ENCODE measurements at places on chromosomes 2 and 18. TPM values are rescaled to one million over a fixed set of nuclear protein-coding genes. Genes with fewer than 3 reads are reported as not detected.

DNA sequence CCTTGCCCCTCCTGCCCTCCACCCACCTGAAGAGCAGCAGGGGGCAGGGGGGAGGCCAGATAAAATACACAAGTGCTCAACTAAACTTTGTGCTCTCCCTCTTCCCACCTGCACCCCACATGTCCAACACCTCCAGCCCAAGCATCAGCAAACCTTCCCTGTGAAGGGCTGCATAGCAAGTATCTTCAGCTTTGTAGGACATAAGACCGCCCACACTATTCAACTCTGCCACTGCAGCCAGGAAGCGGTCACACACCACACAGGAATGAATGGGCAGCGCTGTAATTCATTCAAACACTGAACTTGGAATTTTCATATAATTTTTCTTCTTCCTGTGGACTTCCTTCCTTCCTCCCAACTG is 27.5 kb downstream of the TFCP2L1 start:
- ATAC-seq = no peak

DNA sequence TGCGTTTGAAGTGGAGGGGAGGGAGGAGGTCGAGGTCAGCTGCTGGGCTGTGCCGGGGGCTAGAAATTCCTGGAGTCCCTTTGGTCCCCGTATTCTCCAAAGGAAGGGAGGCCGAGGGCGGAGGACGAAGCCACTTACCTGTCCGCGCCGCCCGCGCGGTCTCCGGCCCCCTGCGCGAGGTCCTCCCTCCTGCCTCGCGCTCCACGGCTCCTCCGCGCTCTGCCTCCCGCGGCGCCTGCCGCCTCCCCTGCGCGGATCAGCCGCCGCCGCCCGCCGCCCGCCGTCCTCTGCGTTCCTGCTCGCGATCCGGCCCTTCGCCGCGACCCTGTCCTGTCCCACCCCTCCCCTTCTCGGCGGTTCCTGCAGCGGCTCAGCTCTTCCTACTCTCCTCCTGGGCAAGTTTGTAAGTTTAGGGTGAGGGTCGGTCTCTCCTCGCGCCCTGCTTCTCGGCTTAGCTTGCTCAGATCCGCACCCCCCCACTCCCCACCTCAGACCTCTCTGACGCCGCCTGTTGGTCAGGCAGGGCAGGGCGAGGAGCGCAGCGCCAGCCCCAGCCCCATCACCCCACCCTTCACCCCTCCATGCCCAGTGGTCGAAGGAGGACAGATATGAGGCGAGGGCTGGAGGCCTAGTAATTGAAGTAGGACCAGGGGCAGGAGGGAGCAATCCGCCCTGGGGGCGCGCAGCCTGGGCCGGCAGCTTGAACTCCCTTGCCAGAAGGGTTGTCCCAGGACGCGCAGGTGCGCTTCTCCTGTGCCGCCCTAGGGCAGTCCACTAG is 9.7 kb upstream of the SKOR2 start:
- no peak for ATAC-seq

The ATOH8 gene
- total RNA-seq = not detected

- ATAC-seq = peak; percentile 69
Observed at GRCh38 chr2:156896294-156896693, 361.2 kb upstream of the GALNT5 start.

- no peak for ATAC-seq
Observed at GRCh38 chr2:199979398-199979797, 24.0 kb downstream of the MAIP1 start.

The MOGAT1 gene
- total RNA-seq = not detected

DNA sequence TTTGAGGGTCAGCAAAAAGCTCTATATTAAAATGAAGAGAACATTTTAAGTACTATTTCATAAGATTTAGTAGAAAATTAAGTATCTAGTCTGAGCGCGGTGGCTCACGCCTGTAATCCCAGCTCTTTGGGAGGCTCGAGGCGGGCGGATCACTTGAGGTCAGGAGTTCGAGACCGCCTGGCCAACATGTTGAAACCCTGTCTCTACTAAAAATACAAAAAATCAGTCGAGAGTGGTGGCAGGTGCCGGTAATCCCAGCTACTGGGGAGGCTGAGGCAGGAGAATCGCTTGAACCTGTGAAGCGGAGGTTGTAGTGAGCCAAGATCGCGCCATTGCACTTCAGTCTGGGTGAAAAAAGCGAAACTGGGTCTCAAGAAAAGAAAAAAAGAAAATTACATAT is 1.6 kb downstream of the USP14 start:
- no peak for ATAC-seq

- ATAC-seq = no peak
Observed at GRCh38 chr18:2337552-2338141, 233.7 kb downstream of the METTL4 start.

The NCL gene
- total RNA-seq = 986 TPM

The GAL3ST2 gene
- total RNA-seq = 0.35 TPM

The L3MBTL4 gene
- not detected for total RNA-seq

The MC2R gene
- total RNA-seq = not detected

DNA sequence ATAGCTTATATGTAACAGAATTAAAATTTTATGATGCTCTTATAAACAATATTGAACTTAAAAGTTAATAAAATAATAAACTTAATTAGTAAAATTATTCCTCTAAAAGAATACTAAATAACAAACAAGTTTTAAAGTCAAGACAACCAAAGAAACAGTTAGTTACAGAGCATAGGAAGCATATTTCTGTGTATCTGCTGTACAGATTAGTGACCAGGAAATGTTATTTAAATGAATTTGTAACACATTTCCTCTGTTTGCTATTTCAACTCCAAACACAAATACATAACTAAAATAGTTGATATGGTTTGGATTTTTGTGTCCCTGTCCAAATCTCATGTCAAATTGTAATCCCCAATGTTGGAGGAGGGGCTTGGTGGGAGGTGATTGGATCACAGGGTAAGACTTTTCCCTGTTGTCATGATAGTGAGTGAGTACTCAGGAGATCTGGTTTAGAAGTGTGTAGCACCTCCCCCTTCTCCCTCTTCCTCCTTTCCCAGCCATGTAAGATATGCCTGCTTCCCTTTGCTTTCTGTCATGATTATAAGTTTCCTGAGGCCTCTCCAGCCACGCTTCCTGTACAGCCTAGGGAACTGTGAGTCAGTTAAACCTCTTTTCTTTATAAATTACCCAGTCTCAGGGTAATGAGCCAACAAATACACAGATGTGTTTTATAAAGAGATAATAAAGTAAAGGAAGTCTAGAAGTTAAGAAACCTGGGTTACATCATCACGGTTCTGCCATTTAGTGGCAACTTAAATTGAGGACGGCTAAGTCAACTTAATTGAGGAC is 51.8 kb downstream of the ROCK2 start:
- ATAC-seq = peak; percentile 37

DNA sequence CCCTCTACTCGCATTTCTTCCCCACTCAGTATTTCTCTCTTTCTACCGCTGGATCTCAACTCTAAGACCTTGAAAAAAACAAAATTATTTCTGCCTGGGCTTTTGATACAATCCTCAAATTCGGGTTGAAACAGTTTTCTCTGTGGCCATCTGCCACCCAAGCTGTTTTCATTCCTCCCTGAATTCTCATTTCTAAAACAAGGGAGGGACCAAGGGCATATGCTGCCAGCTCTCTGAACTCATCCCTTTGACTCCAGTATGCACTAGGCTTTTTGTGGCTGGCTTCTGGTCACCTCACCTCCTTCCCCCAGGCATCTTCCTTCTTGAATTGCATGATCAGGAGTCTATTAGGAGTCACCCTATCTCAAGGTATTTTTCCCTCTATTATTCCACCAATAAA is 49.5 kb downstream of the CCDC148 start:
- no peak for ATAC-seq

The ATP6V1B1 gene
- not detected for total RNA-seq

DNA sequence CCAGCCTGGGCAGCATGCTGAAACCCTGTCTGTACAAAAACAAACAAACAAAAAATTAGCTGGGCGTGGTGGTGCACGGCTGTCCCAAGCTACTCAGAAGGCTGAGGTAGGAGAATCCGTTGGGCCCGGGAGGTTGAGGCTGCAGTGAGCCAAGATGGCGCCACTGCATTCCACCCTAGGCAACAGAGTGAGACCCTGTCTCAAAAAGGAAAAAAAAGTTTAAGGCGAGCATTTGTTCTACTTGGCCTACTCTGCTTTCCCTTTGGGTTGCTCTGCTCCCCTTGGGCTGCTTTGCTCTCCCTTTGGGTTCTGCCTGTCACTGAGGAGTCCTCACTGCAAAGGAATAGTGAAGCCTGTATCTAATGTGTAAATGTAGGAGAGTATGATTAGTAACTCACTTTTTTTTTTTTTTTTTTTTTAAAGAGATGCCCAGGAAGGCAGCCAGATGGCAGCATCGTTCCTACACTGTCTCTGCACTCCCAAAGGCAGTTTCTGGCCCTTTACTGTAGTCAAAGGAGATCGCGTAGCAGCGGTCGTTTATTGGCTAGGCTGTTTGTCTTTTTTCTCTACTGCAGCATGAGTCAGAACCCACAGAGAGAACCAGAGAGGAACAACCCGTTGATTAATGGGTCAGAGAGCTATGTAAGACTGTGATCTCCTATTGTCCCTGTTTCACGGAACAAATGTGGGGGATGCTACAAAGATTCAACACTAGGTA is 118.3 kb upstream of the CWC22 start:
- ATAC-seq = peak; percentile 94

The ORMDL1 gene
- 84.4 TPM for total RNA-seq

DNA sequence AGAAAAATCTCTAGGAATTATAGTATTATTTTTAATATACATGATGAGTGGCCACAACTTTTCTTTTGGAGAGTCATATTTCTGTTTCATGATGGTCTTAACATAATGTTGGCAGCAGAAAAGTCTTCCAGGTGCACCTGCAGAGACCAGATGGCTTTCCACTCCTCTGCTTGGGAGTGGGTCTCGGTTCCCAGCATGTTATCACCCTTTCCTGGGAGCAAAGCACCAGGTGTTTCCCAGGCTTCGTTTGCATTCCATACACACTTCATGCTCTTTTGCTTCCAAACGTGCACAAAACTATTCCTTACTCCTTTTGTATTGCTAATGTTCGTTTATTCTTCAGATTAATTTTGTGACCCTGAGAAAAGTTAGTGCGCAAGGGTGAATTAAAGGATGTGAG is 305.2 kb downstream of the CDH2 start:
- ATAC-seq = no peak

DNA sequence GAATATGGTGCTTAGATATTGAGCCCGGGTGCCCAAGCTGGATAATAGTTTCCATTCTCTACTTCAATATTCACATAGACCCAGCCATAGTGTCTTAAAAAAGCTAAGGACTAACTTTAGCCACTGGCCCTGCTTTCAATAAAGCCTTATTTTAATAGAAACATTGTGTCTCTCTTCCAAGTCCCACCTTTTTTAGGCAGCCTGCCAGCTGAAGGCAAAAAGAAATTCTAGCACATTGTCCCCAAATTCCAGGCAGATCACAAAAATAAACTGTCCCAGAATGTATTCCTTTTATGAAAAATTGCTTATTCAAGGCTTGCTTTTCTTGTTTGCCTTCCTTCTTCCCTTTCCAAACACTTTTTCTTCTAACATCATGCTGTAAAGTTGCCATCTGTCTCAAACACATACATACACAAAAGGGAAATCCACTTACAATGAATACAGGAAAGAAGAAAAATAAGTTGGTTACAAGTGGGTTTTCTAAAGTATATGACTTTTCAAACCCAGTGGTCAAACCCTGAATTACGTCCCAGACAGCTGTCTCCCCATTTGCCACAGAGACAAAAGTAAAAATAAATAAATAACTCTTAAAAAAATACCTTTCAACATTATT is 778.5 kb downstream of the BCL11A start:
- no peak for ATAC-seq

- ATAC-seq = no peak
Observed at GRCh38 chr2:166331468-166331867, 44.3 kb downstream of the SCN9A start.

The C2orf74 gene
- total RNA-seq = 10.5 TPM

DNA sequence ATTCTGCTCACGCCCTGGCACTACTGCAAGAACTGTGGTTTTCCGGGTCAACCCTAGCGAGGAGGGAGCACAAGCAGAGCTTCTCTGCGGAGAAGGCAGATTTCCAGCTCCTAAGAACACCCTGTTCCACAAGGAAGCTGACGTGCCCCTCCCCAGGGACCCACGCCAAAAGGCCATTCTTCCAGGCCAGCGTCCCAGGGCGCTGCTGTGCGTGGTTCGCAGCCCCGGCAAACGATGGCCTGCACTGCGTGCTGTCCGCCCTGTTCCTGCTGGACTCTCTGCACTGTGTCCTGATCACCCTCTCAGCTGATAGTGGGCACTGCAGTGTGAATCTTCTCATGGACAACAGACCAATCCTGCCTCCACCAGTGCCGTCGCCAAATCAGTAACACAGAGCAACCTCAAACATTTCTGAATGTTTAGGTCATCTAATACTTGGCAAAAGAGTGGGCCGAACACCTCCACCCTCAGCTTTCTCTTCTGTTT is 49.1 kb downstream of the ADI1 start:
- ATAC-seq = no peak

GRCh38 chr2:225486236-225486635 is 86.7 kb downstream of the NYAP2 start:
- no peak for ATAC-seq

The NPAS2 gene
- 3.9 TPM for total RNA-seq

DNA sequence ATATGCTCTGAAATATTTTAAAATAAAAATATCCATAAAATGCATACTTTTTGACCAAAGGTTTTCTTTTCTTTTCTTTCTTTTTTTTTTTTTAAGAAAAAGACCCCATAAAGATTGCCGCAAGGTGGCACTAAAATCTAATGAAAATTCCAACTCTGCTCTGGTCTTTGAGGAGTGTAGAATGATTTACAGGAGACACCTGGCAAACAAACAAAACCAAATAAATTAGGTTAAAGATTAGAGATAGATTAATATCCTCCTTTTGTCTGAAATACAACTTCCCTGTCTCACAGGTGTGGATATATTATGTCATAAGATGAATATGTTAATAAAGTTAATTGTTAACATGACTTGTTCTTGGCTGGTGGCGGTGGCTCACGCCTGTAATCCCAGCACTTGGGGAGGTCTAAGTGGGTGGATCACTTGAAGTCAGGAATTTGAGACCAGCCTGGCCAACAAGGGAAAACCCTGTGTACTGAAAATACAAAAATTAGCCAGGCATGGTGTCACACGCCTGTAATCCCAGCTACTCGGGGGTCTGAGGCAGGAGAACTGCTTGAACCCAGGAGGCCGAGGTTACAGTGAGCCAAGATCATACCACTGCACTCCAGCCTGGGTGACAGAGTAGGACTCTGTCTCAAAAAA is 3.5 kb upstream of the RHOB start:
- no peak for ATAC-seq

The SGPP2 gene
- total RNA-seq = 3.0 TPM

The CYS1 gene
- total RNA-seq = not detected

DNA sequence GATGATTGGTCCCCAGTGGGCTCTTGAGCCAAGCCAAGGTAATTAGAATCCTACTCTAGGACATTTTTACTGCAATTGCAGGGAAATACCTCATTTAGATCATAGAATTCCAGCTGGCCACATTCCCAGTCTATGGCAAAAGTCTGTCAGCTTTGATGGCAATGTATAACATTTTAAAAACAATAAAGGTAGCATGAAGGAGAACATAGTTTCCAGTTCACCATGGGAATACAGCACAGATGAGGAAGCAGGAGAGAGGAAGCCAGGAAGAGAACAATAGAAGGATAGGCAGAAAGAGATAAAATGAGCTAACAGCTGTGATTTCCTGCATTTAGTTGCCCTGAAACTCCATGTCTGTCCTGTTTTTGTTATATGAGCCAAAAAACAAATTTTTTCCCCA is 897.3 kb upstream of the DDX18 start:
- no peak for ATAC-seq

The CDH19 gene
- not detected for total RNA-seq

The ABCG8 gene
- not detected for total RNA-seq
